Upper lobe of right lung (tissue), 1 donor: ENCODE measurements at places on chromosomes 13 and 19. TPM values are rescaled to one million over a fixed set of nuclear protein-coding genes. Genes with fewer than 3 reads are reported as not detected.

GRCh38 chr13:27921961-27922882 lies 2.4 kb downstream of the PDX1 start:
- peaks cover 34% of the 10 kb centered on the region for H3K4me1 ChIP-seq
- H3K36me3 ChIP-seq = no peaks in the 10 kb centered on the region
- DNase-seq = no peak
- H3K4me3 ChIP-seq = no peak overlapping the region

DNA sequence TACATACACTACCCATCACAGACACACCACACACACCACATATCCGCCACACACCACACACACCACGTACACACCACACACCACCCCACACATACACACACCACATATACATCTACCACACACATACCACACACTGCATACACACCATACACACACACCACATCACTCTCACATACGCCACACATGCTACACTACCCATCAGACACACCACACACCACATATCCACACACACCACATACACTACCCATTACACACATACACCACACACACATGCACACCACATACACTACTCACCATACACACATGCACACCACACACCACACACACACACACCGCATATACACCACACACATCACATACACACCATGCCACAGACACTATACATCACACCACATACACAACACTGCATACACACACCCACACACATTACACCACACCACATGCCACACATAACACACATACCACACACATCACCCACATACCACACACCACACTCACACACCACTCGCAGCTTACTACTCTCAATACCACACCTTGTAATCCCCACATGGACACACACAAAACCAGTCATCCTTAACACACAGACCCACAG lies 9.5 kb downstream of the ERFL start:
- H3K4me3 ChIP-seq = no peak overlapping the region
- H3K36me3 ChIP-seq = no peaks in the 10 kb centered on the region
- H3K27me3 ChIP-seq = peaks cover 62% of the 10 kb centered on the region
- no peak overlapping the region for H3K27ac ChIP-seq
- DNase-seq = no peak
- no peaks in the 10 kb centered on the region for H3K4me1 ChIP-seq

GRCh38 chr19:7801020-7801570 lies 28.9 kb upstream of the EVI5L start:
- DNase-seq = no peak
- H3K27ac ChIP-seq = no peak overlapping the region
- H3K27me3 ChIP-seq = no peaks in the 10 kb centered on the region
- H3K4me3 ChIP-seq = no peak overlapping the region
- H3K4me1 ChIP-seq = no peaks in the 10 kb centered on the region

DNA sequence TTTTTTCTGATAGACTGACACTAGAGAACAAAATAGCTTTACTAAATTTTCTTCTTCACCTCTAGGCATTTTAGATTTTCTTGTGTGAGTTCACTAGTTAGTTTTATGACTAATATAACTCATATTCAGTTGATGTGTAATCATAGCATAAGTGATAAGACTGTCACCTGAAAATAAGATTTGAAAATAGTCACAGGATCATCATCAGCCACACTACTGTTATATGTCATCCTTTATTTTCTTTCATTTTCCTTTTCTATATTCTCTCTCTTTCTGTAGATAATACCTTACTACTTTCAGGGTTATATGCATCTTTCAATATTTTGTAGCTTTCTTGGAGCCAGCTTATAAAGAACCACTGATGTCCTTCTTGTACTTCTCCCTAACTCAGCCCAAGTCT lies 292.6 kb downstream of the TDRD3 start:
- no peaks in the 10 kb centered on the region for H3K4me1 ChIP-seq
- H3K4me3 ChIP-seq = no peak overlapping the region
- no peak for DNase-seq
- H3K27ac ChIP-seq = no peak overlapping the region
- no peaks in the 10 kb centered on the region for H3K27me3 ChIP-seq
- H3K36me3 ChIP-seq = no peaks in the 10 kb centered on the region

- DNase-seq = no peak
- H3K4me3 ChIP-seq = no peak overlapping the region
- H3K36me3 ChIP-seq = no peaks in the 10 kb centered on the region
- no peak overlapping the region for H3K27ac ChIP-seq
Measured at GRCh38 chr13:67043901-67044300, 186.2 kb downstream of the PCDH9 start.

- no peaks in the 10 kb centered on the region for H3K27me3 ChIP-seq
- H3K4me3 ChIP-seq = no peak overlapping the region
- H3K4me1 ChIP-seq = no peaks in the 10 kb centered on the region
- peak; percentile 56 for DNase-seq
Measured at GRCh38 chr19:16970821-16971220, 55.8 kb downstream of the CPAMD8 start.

DNA sequence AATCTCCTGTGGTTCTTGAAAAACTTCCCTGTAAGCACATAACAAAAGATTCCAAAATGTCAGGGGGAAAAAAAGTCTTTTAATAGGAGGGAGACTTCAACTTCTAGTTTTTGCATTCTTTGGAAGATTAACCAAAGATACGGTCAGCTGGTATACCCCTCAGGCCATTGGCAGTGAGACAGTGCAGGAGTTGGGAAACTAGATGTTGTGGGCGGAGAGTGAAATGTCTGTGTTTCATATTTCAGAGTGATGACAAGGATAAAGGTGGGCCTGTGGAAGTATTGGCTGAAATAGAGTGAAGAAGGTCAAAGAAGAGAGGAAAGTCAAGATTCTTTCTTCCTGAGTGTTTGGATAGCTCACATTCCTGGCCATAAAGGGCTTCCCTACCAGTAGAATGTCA lies 40.8 kb downstream of the CYP2B6 start:
- H3K4me3 ChIP-seq = no peak overlapping the region
- no peak for DNase-seq
- no peaks in the 10 kb centered on the region for H3K27me3 ChIP-seq

DNA sequence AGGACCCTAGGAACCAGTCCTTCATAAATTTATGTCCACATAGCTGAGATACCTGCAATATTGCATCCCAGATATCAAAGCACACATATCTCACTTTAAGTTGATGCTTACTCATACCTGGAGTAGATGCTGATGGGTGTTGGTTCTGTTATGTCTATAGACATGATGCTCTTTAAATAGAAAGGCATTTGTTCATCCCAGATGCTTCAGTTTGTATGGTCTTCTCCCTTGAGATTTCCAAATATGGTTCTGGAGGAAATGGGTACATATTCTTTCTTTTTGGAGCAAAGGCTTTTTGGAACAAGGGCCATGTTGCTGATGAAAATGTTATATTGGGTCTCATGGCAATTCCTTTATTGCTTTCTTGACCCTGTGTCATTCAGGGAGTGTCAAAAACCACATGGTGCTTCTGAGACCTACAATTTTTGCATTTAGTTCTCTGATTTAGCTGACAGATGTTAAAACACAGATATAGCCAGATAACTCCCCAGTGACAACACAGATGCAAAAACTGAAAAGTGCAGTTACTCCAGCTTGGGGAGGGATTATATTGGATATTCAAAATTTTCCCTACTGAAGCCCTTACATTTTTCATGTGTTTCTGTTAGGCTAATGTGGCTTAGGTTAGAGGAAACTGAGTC lies 211.4 kb downstream of the KCNRG start:
- no peak overlapping the region for H3K27ac ChIP-seq
- H3K4me3 ChIP-seq = no peak overlapping the region
- peaks cover 18% of the 10 kb centered on the region for H3K4me1 ChIP-seq
- no peaks in the 10 kb centered on the region for H3K27me3 ChIP-seq
- no peaks in the 10 kb centered on the region for H3K36me3 ChIP-seq

DNA sequence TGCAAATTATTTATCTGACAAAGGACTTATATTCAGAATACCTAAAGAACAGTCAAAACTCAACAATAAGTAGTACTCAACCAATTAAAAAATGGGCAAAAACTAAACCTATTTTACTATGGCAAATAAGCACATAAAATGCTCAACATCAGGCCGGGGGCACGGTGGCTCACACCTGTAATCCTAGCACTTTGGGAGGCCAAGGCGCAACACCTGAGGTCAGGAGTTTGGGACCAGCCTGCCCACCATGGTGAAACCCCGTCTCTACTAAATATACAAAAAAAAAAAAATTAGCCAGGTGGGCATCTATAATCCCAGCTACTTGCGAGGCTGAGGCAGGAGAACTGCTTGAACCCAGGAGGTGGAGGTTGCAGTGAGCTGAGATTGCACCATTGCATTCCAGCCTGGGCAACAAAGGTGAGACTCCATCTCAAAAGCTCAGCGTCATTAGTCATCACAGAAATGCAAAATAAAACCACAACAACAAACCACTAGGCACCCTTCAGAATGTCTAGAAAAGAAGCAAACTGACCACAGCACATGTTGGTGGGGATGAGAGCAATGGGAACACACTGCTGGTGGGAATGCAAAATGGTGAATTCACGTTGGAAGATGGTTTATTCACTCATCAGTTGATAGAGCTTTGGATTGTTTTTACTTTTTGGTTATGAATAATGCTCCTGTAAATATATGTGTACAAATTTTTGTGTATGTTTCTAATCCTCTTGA lies 180.6 kb upstream of the SOX1 start:
- H3K27ac ChIP-seq = no peak overlapping the region
- DNase-seq = no peak
- H3K36me3 ChIP-seq = no peaks in the 10 kb centered on the region

GRCh38 chr19:40685563-40685962 lies 4.9 kb downstream of the NUMBL start:
- no peak for DNase-seq
- no peak overlapping the region for H3K4me3 ChIP-seq
- no peak overlapping the region for H3K27ac ChIP-seq

GRCh38 chr13:50244713-50245574 lies 229.7 kb downstream of the KCNRG start:
- H3K4me3 ChIP-seq = no peak overlapping the region
- H3K36me3 ChIP-seq = no peaks in the 10 kb centered on the region
- no peaks in the 10 kb centered on the region for H3K4me1 ChIP-seq

GRCh38 chr13:60047918-60048317 lies 115.8 kb downstream of the DIAPH3 start:
- H3K36me3 ChIP-seq = no peaks in the 10 kb centered on the region
- no peak overlapping the region for H3K4me3 ChIP-seq
- DNase-seq = no peak
- no peak overlapping the region for H3K27ac ChIP-seq
- no peaks in the 10 kb centered on the region for H3K27me3 ChIP-seq

GRCh38 chr19:32166238-32166637 lies 179.2 kb upstream of the ZNF507 start:
- H3K4me3 ChIP-seq = no peak overlapping the region
- H3K4me1 ChIP-seq = no peaks in the 10 kb centered on the region
- H3K27me3 ChIP-seq = peaks cover 5% of the 10 kb centered on the region
- no peak overlapping the region for H3K27ac ChIP-seq
- DNase-seq = no peak

Gene CA11
- total RNA-seq = 9.5 TPM

Gene ZNF524
- 28.6 TPM for total RNA-seq

Gene EDNRB
- 61.7 TPM for total RNA-seq

Gene N4BP2L1
- 25.3 TPM for total RNA-seq

Gene ERICH4
- not detected for total RNA-seq

Gene CRX
- total RNA-seq = not detected

Gene CYP2F1
- total RNA-seq = not detected

Gene CEACAM3
- 1.2 TPM for total RNA-seq
